ENCODE measurements at places on chromosomes 2 and 18.

- no peak for DNase-seq
Observed at GRCh38 chr2:40395169-40396073, 56.5 kb downstream of the SLC8A1 start.

DNA sequence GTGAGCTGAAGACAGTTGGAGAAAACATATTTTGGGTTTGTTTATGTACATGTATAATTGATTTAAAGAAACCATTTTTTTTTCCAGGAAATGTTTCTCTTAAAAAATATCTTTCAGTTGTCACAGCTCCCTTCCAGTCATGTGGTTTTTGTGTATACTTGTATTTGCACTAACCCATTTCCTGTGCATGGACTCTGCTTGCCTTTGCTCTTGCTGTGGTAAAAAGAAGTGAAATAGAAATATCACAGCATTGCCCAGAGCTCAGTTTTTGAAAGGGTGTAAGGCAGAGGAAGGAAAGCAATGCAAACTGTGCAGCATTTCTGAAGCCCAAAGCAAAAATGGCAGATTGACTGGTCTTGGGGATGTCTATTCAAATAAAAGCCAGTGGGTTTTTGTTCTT is 10.4 kb upstream of the DOCK10 start:
- no peak for DNase-seq

DNA sequence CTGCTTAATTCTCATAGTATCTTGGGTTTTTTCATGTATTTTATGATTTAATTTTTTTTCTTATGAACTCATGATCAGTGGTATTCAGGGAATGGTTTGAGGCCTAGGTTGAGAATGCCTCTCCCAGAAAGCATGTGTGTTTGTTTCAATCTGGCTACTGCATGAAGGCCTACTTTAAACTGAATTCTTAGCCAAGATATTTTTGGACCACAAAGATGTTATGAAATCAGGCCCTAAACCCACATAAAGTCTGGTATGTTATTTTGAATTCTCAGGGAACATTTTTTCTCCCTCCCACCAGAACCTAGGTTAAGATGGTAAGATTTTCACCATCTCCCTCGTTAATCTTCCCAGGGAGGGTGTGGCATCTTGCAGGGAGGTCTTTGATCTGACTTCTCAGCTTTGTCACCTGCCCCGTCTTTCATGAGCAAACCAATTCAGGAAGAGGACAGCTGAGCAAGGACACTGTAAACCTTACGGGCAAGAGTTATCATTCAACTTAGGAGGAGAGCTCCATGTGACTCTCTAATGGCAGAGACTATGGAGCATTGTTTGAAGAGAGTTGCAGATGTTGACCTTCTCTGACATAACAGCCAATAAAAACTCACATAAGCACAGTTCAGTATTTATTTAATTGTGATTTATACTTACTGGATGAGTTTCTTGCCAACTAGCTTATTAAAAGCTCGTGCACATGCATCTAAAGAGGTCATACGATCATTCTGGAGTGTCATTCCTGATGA is 21.3 kb upstream of the ACKR3 start:
- DNase-seq, result no peak

DNA sequence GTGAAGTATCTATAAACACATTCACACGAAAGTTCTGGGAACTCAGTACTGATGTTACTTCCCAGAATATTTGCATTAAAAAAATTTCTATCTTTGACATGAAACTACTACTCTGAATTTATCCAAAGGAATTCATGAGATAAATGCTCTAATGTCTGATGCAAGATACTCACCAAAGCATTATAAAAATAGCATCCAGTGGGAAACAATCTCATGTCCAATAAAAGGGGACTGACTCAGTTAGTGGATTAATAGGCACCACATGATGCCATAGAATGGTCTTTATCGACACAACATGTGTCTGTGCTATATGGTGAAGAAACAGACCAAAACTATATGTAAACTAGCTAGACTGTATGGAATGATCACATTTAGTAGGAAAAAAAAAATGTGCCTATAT is 33.9 kb downstream of the LAMA3 start:
- DNase-seq, result no peak

GRCh38 chr2:223442847-223443246 is 159.3 kb downstream of the SCG2 start:
- no peak for DNase-seq

GRCh38 chr18:54551590-54551989 is 39.5 kb upstream of the DYNAP start:
- no peak for DNase-seq

DNA sequence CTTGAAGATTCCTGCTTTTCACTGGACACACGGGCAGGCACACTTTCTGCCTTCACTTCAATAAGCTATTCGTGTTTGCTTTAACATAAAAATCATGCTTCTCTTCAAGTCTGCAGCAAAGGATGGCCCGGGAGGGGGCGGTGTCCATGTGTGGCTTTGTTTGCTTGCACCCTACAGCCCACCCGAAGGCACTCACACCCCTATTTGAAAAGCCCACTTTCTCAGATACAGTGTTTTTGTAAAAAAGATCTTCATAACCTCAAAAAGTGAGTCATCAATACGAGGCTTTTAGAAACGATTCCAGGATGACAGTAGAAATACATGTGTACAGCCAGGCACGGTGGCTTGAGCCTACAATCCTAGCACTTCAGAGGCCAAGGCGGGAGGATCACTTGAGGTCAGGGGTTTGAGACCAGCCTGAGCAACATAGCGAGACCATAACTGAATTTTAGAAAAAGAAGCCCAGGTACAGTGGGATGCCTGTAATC is 36.5 kb upstream of the HPCAL1 start:
- DNase-seq, result no peak

DNA sequence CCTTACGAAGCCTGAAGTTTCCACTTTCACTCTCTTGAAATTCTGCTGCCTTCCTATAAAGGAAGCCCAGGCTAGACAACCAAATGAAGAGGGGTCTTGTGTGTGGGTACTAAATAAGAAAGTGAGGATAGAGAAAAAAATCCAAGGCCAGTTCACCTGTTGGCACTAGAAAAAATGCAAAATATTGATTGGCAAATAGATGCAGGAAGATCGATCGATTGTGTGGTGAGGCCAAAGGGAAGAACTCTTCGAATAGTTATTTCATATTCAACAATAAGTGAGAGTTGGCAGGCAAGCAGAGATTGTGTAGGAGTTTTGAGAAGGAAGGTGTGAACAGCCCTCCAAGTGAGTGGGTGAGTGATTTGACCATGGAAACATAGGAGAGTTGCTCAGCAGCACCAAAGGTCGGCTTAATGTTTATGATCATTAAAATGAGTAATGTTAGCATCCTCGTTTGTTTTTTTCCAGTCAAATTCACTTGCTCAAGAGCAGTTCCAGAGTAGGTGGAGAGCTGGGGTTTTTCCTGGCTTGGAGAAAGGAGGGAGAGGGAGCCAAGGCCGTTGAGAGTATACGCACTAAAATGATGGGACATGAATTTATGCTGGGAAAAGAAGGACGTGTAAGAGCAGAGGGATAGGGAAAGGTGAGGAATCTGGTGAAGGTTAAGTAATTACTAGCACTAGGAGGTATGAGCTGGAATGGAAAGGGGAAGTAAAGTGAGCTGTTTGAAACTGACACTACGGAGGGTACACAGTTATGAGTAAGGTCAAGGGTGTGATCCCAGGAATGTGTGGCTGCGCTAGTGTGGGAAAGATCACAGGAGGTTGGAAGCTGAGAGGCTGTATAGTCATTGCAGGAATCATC is 1.1 kb upstream of the NAPG start:
- no peak for DNase-seq

DNA sequence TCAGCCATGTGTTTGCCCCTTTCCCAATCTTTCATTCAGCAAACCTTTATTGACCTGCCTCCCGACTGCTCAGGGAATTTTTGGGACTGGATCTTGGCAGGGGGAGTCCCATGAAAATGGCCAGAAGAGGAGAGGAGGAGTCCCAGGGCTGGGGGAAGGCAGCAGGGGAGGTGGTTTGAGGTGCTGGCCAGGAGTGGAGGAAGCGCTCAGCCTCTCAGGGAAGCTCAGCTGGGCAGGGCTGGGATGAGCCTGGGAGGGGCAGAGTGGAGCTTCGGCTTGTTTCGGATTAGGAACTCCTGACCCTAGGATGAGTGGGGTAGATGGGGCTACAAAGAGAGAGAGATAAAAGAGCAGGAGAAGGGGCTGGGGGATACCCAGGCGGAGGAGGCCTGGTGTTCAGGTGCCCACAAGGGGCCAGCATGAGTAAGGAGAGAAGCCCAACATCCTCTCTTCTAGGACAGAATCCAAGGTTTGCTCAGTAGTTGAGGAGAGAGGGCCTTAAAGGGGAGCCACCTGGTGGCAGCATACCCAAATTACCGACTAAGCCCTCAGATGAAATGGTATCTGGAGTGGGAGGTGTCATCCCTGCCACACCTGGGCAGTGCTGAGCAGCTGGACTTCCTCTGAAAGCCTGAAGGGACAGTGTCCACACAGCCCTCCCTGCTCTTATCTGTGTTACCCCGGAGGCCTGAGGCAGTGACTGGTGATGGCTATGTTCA is 91.1 kb downstream of the INHBB start:
- no peak for DNase-seq

DNA sequence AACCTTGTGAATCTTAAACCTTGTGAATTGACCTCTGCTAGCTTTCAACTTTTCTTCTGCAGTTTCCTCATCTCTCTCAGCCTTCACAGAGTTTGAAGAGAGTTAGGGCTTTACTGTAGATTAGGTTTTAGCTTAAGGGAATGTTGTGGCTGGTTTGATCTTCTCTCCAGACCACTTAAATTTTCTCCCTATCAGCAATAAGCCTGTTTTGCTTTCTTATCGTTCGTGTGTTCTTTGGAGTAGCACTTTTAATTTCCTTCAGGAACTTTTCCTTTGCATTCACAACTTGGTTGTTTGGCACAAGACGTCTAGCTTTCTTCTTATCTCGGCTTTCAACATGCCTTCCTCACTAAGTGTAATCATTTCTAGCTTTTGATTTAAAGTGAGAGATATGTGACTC is 2.8 kb upstream of the CDCA7 start:
- no peak for DNase-seq

- no peak for DNase-seq
Observed at GRCh38 chr2:50613161-50613560, 418.8 kb downstream of the NRXN1 start.

DNA sequence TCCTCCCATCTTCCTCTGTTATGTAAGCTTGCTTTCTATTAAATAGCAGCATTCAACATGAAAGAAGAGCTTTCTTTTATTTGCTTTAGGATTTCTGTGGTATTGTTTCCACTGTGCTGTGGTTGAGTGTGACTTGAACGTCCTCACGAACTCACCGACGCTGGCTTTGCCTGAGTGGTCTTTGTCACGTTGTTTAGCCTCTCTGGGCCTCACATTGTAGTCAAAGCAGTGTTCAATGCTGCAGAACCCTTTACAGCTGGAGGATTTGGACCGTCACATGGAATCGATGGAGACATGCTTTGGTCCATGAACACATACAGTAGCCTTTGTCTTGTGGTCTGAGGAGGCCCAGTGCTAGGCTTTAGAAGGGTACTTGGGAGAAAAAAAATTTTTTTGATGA is 66.3 kb downstream of the TANC1 start:
- DNase-seq, result no peak

DNA sequence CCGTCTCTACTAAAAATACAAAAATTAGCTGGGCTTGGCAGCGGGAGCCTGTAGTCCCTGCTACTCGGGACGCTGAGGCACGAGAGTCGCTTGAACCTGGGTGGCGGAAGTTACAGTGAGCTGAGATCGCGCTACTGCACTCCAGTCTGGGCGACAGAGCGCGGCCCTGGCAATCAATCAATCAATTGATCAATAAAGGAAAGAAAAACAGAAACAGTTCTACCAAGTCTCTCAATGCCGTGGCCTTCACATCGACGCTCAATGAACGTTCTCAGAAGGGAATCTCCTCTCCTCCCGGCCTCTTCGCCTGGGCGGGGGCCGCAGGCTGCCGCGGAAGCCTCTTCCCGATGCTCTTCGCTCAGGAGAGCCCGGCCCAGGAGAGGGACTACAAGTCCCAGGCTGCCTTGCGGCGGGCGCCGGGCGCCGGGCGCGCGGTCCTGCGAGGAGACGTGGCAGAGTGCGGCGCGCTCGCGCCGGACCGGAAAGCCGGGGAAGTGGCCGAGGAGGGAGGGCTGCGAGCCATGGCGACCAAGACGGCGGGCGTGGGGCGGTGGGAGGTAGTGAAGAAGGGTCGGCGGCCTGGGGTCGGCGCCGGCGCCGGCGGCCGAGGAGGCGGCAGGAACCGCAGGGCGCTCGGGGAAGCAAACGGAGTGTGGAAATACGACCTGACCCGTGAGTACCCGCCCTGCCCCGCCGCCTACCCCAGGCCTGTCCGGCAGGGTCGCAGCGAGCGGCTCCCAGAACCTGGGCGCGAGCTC is at the start of gene TMEM214:
Gene TMEM214 (plus strand): TSS at position 471 of the 758 bp plus-strand sequence. CDS start 51 bp downstream, at position 522.
- DNase-seq, result peak; percentile 54

DNA sequence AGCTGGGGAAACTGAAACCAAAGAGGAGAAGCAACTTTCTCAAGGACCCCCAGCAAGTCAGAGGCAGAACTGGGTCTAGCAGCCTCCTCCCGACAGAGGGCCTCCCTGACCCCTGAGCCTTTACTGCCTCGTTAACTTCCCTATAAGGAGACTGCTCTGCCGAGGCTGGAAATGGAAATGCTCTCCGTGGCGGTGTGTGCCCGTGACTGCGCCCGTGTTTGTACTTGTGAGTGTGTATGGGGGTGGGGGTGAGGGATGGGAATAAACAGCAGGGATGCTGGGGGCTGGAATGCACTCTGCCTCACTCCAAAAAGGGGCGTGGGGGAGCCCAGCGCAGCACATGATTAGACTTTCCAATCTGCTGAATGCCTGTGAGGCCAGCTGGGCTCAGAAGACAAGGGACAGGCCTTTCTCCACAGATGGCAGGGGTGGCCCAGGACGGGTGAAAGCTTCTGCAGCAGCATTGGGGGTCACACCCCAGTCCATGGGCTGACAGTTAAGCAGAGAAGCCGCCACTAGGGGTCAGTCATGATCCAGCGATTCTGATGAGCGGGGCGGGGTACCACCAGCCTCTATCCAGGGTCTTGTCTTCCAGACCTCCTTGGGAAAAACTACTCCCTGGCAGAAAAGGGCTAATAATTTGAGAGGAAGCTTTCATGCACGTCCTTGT is 26.8 kb downstream of the MPHOSPH10 start:
- DNase-seq, result peak; percentile 45

GRCh38 chr2:134570676-134571075 is 148.1 kb downstream of the TMEM163 start:
- DNase-seq, result no peak

GRCh38 chr2:240520974-240521350 is 36.8 kb downstream of the ANKMY1 start:
- DNase-seq, result no peak

DNA sequence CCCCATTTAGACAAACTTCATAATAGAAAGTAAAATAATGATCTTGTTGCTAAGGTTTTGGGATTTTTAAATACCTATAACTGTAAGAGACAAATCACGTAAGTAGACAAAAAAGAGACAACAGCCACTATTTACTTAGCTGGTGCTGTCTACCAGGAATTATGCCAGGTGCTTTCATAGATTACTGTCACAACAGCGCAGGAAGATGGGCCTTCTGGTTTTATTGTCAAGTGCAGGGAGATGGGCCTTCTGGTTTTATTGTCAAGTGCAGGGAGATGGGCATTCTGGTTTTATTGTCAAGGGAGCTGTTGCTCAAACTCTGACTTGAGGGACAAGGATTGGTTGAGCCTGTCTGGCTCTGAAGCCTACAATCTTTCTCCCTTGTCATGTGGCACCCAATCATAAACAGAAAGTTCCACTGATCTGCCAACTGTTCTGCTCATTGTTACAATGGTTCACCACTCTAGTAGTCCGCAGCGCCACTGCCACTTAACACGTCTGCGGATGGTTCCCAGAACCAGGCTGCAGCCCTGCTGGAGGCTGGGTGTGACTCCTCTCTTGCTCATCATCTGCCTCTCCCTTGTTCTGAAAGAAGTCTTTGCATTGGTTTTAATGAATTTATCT is 95.0 kb downstream of the RNF144A start:
- no peak for DNase-seq

- DNase-seq, result no peak
Observed at GRCh38 chr2:63058921-63059792, 8.5 kb downstream of the OTX1 start.

GRCh38 chr18:12394428-12394827 is 13.3 kb upstream of the PRELID3A start:
- no peak for DNase-seq

All from stimulated activated CD8-positive, alpha-beta memory T cell treated with anti-CD3 and anti-CD28 coated beads, Interleukin-15, amount 100 ng/mL, for 1 hour (primary cell).